ENCODE measurements at places on chromosomes 6 and 20.

- H3K27ac ChIP-seq, result peak overlapping the region; percentile 55
- H3K4me1 ChIP-seq, result peaks cover 8% of the 10 kb centered on the region
- H3K27me3 ChIP-seq, result no peaks in the 10 kb centered on the region
Observed at GRCh38 chr6:151763938-151764680, 43.4 kb upstream of the ESR1 start.

DNA sequence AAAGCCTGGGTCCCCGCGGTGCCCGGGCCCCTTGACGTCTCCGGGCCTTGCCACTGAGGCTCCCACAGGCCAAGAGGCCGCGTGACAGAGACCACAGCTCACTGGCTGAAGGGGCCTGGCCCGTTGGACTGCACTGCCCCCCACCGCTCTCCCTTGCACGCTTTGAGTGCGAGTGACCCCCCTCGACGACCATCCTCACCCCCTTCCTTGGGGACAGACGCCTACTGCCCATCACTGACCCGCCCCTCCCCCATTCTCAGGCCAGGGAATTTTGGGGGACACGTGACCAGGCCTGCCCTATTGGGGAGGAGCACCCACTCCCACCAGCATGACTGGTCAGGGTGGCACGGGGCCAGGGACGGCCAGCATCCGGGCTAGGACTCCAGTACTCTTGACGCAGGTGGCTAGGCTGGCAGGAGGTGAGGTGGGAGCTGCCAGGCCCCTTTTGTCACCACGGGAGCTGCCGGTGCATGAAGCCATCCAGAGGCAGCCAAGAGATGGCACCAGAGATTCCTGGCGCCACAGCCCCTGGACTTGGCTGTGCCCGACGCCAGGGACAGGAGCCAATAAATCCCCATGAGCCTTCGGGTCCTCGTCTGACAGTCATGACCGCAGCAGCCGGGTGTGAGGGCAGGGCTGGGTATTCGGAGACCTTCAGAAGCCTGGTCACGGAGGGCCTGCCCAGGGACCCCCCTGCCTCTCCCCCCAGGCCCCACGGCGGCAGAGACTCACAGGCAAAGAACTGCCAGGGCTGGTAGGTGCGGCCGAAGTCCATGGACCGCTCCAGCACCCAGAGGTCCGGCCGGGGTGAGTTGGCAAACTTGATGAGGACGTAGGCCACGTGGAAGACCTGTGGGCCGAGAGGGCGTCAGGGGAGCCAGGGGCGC, 14.5 kb downstream of the LAMA5 start:
- H3K27ac ChIP-seq, result peak overlapping the region; percentile 97
- H3K4me1 ChIP-seq, result peaks cover 59% of the 10 kb centered on the region
- H3K27me3 ChIP-seq, result no peaks in the 10 kb centered on the region
- peaks cover 38% of the 10 kb centered on the region for H3K36me3 ChIP-seq
- DNase-seq, result peak; percentile 68
- peak overlapping the region; percentile 14 for H3K4me3 ChIP-seq

DNA sequence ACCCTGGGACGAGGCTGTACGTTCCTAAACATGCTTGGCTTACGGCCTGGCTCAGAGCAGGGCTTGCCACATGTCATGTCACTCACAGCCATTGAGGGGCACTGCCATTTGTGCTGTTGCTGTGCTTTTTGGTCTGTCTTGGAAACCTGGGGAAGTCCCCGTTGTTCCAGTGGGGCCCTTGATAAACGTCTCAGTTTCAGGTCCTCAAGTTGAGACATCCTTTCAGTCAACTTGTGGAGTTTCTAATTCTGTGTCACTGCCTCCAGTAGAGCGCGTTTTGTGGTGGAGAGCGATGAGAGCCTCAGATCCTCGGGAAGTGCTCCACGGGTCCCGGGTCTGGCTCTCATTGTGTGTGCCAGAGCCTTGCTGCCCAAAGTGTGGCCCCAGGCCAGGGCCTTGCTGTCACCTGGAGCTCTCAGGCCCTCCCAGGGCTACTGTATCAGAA, 43.0 kb upstream of the CCR6 start:
- H3K4me1 ChIP-seq, result no peaks in the 10 kb centered on the region
- no peak overlapping the region for H3K4me3 ChIP-seq
- no peak for DNase-seq

- H3K27ac ChIP-seq, result no peak overlapping the region
- no peaks in the 10 kb centered on the region for H3K27me3 ChIP-seq
- no peaks in the 10 kb centered on the region for H3K36me3 ChIP-seq
Observed at GRCh38 chr20:48910347-48910781, 11.1 kb upstream of the ARFGEF2 start.

DNA sequence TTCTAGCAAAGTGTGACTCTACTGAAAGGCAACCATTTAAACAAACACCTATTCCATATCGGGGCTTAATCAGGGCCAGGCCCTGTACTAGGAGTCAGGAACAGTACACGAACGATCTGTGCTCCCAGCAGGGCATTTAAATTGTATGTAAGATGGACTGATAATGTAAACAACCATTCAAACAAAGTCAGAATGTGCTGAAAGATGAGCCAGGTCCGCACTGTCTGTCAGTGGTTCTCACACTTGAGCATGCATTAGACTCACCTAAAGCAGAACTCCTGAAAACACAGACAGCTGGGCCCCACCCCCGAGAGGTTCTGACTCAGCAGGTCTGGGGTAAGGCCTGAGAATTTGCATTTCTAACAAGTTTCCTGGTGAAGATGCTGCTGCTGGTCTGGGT, 81.6 kb downstream of the PXDC1 start:
- H3K4me1 ChIP-seq, result no peaks in the 10 kb centered on the region
- no peak overlapping the region for H3K4me3 ChIP-seq
- H3K36me3 ChIP-seq, result no peaks in the 10 kb centered on the region
- H3K27me3 ChIP-seq, result no peaks in the 10 kb centered on the region

DNA sequence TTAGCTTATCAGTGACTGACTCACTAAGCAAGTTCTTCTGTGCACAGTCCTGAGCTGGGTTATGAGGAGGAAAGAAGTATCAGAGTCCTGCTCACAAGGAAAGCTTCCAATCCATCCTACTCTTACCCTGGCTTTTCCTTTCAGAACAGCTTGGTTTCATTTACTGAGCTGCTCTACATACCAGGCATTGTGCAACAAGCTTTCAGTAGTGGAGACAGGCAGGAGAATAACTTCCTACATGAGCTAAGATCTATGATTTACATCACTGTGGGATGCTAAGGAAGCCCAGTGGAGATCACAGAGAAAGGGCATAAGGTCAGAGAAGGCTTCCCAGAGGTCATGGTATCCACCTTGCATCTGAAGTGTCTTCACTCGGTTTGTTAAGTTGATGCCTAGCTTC, 144.5 kb downstream of the MAP3K7 start:
- H3K4me1 ChIP-seq, result no peaks in the 10 kb centered on the region
- H3K36me3 ChIP-seq, result no peaks in the 10 kb centered on the region
- DNase-seq, result no peak
- no peaks in the 10 kb centered on the region for H3K27me3 ChIP-seq
- no peak overlapping the region for H3K27ac ChIP-seq

- H3K27ac ChIP-seq, result no peak overlapping the region
- H3K4me3 ChIP-seq, result no peak overlapping the region
- no peaks in the 10 kb centered on the region for H3K36me3 ChIP-seq
- no peak for DNase-seq
Observed at GRCh38 chr6:158756977-158757752, 62.0 kb downstream of the EZR start.

DNA sequence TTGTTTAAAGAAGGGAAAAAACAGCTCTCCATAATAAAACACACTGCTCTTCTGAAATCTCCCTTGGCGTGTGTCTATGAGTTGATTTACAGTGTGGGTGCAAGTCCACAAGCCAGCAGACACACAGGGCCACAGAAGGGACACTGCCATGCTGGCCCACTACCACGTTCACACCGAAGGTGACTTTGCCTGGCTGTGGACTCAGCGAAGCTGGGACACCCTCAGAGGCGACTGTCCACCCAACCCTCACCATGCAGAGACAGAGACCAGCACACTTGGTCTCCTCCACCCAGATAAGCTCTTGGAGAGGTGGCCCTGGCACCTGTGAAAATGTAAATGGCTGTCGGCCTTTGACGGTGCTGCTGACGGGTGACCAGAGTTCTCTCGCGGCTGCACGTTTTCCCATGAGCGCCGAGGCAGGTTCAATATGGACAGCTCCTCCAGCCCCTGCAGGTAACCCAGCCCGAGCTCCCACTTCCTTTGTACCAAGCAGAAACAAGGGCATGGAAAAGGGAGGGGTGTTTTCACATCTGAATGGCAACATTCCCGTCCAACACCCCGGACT, 78.0 kb downstream of the YTHDF1 start:
- H3K27me3 ChIP-seq, result peaks cover 42% of the 10 kb centered on the region
- no peak overlapping the region for H3K27ac ChIP-seq
- no peak overlapping the region for H3K4me3 ChIP-seq
- no peaks in the 10 kb centered on the region for H3K4me1 ChIP-seq
- DNase-seq, result no peak
- no peaks in the 10 kb centered on the region for H3K36me3 ChIP-seq

- H3K4me1 ChIP-seq, result no peaks in the 10 kb centered on the region
- no peaks in the 10 kb centered on the region for H3K36me3 ChIP-seq
- H3K27ac ChIP-seq, result no peak overlapping the region
- no peak for DNase-seq
- no peak overlapping the region for H3K4me3 ChIP-seq
- H3K27me3 ChIP-seq, result no peaks in the 10 kb centered on the region
Observed at GRCh38 chr6:52104979-52105378, 17.6 kb upstream of the PKHD1 start.

- no peak overlapping the region for H3K27ac ChIP-seq
- H3K27me3 ChIP-seq, result no peaks in the 10 kb centered on the region
- no peaks in the 10 kb centered on the region for H3K36me3 ChIP-seq
- no peak overlapping the region for H3K4me3 ChIP-seq
- DNase-seq, result no peak
Observed at GRCh38 chr6:96844530-96844929, 7.3 kb upstream of the GPR63 start.

DNA sequence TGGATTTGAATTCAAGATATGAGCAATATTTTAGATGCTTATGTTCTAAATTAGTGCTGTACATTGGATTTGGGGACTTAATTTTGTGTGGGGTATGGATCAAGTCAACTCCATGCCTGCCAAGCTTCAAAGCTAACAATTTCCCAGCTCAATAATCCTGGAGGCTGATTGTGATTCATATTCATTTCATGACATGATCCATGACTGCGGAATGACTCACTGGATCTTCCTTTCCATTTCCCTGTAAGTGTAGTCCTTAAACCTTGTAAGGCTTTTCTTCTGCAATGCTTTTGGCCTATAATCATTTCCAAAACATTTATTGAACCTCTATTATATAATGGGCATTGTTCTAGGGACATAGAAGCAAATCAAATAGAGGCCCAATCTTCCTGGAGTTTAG, 44.7 kb upstream of the CCN2 start:
- DNase-seq, result no peak
- no peaks in the 10 kb centered on the region for H3K27me3 ChIP-seq
- no peaks in the 10 kb centered on the region for H3K4me1 ChIP-seq
- no peak overlapping the region for H3K27ac ChIP-seq

GRCh38 chr20:62120990-62121775, 1.1 kb upstream of the LSM14B start:
- peaks cover 15% of the 10 kb centered on the region for H3K27me3 ChIP-seq
- DNase-seq, result no peak
- peaks cover 18% of the 10 kb centered on the region for H3K36me3 ChIP-seq
- peak overlapping the region; percentile 90 for H3K27ac ChIP-seq

- no peaks in the 10 kb centered on the region for H3K27me3 ChIP-seq
- DNase-seq, result no peak
- H3K4me3 ChIP-seq, result no peak overlapping the region
- peaks cover 78% of the 10 kb centered on the region for H3K4me1 ChIP-seq
- H3K27ac ChIP-seq, result peak overlapping the region; percentile 51
Observed at GRCh38 chr6:109087661-109088264, 6.9 kb downstream of the SESN1 start.

DNA sequence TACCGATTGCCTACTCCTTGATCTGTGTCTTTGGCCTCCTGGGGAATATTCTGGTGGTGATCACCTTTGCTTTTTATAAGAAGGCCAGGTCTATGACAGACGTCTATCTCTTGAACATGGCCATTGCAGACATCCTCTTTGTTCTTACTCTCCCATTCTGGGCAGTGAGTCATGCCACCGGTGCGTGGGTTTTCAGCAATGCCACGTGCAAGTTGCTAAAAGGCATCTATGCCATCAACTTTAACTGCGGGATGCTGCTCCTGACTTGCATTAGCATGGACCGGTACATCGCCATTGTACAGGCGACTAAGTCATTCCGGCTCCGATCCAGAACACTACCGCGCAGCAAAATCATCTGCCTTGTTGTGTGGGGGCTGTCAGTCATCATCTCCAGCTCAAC, 13.5 kb downstream of the CCR6 start:
- H3K27ac ChIP-seq, result no peak overlapping the region
- no peaks in the 10 kb centered on the region for H3K36me3 ChIP-seq
- peaks cover 5% of the 10 kb centered on the region for H3K27me3 ChIP-seq
- no peak overlapping the region for H3K4me3 ChIP-seq
- DNase-seq, result no peak

GRCh38 chr6:166032366-166033200, 135.1 kb downstream of the TBXT start:
- no peaks in the 10 kb centered on the region for H3K4me1 ChIP-seq
- no peak for DNase-seq
- no peak overlapping the region for H3K4me3 ChIP-seq
- no peaks in the 10 kb centered on the region for H3K36me3 ChIP-seq

GRCh38 chr20:35698298-35699126, 640 bp downstream of the NFS1 start:
- no peaks in the 10 kb centered on the region for H3K27me3 ChIP-seq
- peaks cover 22% of the 10 kb centered on the region for H3K4me1 ChIP-seq
- no peak for DNase-seq
- peak overlapping the region; percentile 94 for H3K4me3 ChIP-seq
- H3K36me3 ChIP-seq, result peaks cover 33% of the 10 kb centered on the region

DNA sequence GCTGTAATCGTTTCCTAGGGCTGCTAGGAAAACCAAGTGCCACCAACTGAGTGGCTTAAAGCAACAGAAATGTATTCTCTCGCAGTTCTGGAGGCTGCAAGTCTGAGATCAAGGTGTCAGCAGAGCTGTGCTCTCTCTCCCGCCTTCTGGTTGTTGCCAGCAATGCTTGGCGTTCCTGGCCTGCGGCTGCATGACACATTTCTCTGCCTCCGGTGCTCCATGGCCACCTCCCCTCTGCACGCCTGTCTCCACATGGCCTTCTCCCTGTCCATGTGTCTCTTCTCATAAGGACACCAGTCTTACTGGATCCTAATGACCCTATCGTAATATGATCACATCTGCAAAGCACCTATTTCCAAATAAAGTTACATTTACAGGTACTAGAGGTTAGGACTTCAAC, 91.7 kb upstream of the AKAP12 start:
- no peak overlapping the region for H3K4me3 ChIP-seq
- no peaks in the 10 kb centered on the region for H3K36me3 ChIP-seq
- H3K27ac ChIP-seq, result no peak overlapping the region
- no peak for DNase-seq
- H3K27me3 ChIP-seq, result no peaks in the 10 kb centered on the region
- H3K4me1 ChIP-seq, result no peaks in the 10 kb centered on the region
